ENCODE measurements at places on chromosomes 3 and 15. TPM values are rescaled to one million over a fixed set of nuclear protein-coding genes. Genes with fewer than 3 reads are reported as not detected.
A peak's percentile ranks its signal among the peaks of the same experiment; 100 is the strongest.

DNA sequence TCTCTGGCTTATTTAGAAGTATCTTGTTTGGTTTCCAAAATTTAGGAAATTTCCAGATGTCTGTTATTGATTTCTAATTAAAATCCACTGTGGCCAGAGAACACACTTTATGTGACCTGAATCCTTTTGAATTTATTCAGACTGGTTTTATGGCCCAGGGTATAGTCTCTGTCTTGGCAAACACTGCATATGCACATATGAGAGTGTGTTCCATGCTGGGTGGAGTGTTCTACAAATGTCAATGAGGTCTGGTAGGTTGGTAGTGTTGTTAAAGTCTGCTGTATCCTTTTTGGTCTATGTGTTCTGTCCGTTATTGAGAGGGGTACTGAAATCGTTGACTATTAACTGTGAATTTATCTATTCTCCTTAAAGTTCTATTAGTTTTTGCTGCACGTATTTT, 30.2 kb downstream of the PGPEP1L start:
- no peak for DNase-seq

- no peak for DNase-seq
These were observed 5.3 kb downstream of the EIF4A2 start for GRCh38 chr3:186788482-186789370.

DNA sequence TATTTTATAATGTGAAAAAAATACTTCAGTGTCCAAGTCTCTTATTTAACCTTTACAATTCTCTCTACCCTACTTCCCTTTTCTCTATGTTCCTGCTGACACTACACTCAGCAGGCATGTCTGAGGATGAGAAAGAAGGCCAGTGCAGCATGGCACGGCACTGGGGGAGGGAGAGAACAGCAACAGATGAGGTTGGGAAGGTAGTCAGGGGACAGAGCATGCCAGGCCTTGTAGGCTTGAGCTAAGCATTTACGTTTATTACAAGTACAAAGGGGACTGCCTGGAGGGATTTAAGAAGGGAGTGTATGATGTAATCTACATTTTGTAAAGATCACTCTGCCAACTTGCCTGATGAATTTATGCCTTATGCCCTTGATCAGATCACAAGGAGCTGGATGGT, 117.3 kb upstream of the WNT5A start:
- DNase-seq = no peak

GPR171 gene
- total RNA-seq = not detected

DNA sequence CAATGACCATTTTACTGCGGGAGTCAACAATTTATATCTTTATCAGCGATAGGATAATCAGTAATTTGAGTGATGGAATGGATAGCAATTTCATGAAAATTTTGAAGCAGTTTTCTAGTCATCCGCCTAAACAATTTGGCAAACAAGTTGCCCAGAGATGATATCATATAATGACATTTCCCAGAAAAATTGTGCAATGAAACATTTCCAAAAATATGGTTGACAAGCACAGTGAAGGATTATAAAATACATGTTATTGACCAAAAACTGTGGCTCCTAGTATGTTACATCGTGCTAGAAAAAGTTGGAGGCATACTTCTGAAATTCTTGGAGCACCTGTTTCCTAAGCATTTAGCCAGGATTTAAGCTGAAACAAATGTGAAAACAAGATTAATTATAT, 145.1 kb downstream of the GHSR start:
- no peak for DNase-seq

GRCh38 chr3:73448761-73449301, 175.9 kb downstream of the PDZRN3 start:
- DNase-seq = no peak

GRCh38 chr3:182913889-182914288, 66.4 kb downstream of the DCUN1D1 start:
- DNase-seq = peak; percentile 23

GRCh38 chr3:13214847-13215472, 141.7 kb upstream of the IQSEC1 start:
- DNase-seq = no peak

PLAAT1 gene
- total RNA-seq = not detected

DNA sequence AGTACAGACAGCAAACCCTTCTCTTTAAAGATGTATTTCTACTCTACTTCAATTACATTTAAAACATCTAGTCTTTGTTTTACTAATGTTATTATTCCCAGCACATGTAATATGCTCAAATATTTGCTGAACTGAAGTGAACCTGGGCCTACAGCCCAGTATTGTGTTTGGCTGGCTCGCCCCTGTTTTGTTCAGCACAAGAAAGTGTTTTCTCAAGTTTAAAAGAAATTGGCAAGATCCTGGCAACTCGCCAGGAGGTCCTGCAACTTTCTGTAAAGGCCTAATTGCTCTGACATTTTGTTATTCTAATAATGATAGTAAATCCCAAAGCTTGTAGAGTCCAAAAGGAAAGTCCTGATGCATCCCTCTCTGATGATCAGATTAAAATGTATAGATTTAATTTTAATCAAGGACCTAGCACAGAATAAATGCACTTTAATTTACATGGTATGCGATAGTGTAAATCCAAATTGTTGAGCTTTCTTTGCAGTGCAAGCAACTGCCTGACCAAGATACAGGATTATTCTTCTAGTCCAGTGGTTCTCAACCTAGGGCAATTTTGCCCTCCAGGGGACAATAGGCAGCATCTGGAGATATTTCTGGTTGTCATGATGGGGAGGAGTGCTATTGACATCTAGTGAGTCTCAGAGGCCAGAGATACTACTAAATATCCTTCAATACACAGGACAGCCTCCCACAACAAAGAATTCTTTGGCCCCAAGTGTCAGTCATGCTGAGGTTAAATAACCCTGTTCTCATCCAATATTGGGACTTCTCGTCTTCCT, 35.7 kb upstream of the TMOD3 start:
- peak; percentile 12 for DNase-seq

DNA sequence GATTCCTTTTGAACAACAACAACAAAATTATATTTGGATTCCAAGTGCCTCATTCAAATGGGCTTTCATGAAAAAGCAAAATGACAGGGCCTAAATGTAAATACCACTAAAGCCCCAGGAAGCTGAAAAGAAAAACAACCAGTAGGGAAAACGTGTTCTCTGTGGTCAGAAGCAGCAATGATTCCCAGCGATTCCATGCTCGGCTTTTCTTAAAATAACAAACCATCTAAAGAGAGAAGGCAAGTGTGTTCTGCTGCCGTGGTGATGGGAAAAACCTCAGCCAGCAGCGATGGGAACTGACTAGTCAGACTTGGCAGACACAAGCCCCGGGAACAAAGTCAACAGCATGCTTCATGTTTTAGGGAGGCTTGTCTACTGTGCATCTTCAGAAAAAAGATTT, 153.6 kb downstream of the TNIK start:
- peak; percentile 96 for DNase-seq

KLHL6 gene
- not detected for total RNA-seq

MAPKBP1 gene
- total RNA-seq = 36.7 TPM

TRPC1 gene
- total RNA-seq = 30.6 TPM

DNA sequence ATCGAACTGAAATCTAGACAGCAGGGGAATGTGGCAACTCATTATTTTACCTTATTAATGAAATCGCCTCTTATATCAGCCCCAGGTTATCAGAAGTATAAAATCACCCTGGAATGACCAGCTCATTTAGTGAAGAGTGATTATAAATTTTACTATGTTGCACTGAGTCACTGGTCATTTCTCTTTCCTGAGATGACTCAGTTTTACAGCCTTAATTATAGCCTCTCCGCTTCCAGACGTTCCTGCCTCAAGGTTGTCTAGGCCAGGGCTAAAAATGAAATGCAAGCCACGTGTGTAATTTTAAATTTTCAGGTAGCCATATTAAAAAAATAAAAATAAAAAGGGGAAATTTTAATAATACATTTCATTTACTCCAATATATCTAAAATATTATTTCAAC, 33.3 kb downstream of the DET1 start:
- peak; percentile 76 for DNase-seq

DNA sequence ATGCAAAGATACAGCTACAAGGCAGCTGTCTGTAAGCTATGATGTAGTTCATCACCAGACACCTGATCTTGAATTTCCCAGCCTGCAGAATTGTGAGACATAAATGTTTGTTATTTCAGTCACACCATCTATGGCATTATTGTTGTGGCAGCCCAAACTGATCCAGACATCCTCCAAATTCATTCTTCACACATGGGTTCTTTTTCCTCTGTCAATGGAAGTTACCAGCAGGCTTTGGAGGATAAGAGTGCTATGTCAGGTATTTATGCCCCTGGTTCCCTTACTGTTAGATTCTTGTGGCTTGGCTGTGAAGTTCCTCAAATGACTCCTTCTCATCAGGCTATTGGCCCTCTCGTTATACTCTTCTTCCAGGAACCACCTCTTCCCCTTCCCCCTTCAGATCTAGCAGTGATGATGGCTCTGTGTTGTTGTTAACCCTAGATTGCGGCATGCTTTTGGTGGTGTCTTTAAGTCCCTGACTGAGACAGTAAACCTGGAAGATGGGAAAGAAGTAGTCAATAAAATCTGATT, 91.0 kb upstream of the CHMP2B start:
- no peak for DNase-seq

- no peak for DNase-seq
These were observed 1459.9 kb upstream of the ALCAM start for GRCh38 chr3:103906808-103907207.

DNA sequence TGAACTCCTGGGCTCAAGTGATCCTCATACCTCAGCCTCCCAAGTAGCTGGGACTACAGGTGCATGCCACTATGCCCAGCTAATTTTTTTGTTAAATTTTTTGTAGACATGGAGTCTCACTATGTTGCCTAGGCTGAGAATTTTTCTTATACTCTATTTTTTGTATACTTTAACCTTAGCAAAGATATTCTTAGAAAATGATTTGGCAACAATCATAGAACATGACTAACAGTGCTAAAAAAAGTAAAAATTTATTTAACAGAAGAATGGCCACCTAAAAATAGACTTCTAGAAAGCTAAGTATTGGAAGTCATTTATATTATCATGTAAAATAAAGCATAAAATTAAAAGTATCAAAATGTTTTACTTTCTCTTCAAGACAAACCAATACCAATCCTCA, 322.3 kb downstream of the PLCL2 start:
- no peak for DNase-seq

Measured in fibroblast of villous mesenchyme (primary cell).